ENCODE measurements at places on chromosomes 12 and 14. TPM values are rescaled to one million over a fixed set of nuclear protein-coding genes. Genes with fewer than 3 reads are reported as not detected.

GRCh38 chr12:39490500-39491282 lies 47.8 kb upstream of the KIF21A start:
- DNase-seq = no peak

- DNase-seq = no peak
Measured at GRCh38 chr12:49882248-49882850, 21.4 kb downstream of the FAIM2 start.

DNA sequence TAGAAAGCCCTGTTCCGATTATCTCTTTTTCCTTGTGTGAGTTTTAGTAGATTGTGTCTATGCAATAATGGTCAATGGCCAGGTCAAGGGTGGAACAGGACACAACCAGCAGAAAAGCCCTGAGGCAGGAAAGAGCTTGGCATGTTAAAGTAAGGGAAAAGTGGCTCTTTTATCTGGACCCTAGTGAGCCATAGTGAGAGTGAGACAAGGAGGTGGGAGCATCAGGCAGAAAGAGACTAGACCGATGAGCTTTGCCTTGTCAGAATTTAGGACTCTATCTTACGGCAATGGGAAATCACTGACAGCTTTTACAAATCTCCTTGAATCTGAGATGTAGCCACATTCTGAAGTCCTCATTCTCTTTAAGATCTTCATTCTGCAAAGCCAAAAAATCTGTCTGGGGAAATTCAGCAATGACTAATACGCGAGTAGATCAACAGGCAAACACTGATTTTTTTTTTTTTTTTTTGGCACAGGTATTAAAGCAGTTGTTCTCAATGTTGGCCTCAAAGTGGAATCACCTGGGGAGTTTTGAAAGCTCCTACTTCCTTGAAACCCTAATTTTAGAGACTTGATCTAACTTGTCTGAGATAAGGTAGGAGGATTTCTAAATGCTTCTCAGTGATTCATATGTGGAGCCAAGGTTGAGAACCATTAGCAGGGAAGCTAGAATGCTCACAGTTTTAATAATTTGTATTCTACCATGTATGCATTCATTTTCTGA lies 33.9 kb downstream of the TMEM19 start:
- no peak for DNase-seq

DNA sequence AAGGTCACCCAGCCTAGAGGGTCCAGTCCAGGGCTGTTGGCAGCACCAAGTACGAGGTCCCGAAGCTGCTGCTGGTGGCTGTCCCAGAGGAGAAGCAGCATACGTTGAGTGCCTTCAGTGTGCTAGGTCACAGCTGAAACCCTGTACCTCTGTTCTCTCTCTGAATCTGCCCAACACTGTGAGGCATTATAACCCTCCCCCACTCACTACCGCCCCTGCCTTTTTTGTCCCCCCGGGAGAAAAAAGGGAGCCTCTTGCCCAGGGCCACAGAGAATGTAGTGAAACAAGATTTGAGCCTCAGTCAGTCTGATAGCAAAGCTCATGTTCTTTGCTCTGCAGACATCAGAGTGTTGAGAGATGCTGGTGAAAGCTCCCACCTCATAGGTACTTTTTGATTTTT lies 53.4 kb downstream of the PPP2R5C start:
- no peak for DNase-seq

- DNase-seq = no peak
Measured at GRCh38 chr14:32413967-32414640, 85.0 kb downstream of the AKAP6 start.

- DNase-seq = no peak
Measured at GRCh38 chr14:50342221-50343078, 30.3 kb downstream of the DMAC2L start.

DNA sequence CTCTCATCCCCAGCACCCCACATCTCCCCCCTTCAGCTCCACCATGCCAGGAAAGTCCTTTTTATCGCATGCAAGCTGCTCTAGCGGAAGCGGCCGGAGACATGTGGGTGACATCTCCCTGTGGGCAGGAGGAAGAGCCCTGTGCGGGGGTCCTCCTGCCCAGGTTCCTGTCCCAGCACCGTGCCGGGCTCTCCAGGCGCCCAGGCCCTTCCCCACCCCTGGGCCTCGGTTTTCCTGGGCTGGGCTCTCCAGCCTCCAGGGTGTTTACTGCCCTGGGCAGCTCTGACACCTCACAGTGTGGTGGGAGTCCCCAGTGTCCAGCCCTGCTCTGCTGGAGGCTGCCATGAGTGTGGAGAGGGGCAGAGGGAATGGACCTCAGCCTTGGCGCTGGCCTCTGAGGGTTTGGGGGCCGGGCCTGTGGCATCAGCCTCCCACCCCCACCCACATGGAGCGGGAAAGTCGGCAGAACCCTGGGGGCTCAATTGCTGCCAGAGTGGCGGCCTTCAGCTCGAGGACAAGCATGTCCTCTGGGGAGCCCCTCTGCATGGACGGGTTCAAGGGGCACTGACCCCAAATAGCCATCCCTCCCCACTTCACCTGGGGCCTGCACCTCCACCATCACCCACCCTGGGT lies 16.9 kb downstream of the ASPG start:
- no peak for DNase-seq

GRCh38 chr14:101500681-101501080 lies 60.6 kb upstream of the DIO3 start:
- DNase-seq = peak; percentile 60

GRCh38 chr12:82515652-82516051 lies 157.3 kb downstream of the METTL25 start:
- no peak for DNase-seq

DNA sequence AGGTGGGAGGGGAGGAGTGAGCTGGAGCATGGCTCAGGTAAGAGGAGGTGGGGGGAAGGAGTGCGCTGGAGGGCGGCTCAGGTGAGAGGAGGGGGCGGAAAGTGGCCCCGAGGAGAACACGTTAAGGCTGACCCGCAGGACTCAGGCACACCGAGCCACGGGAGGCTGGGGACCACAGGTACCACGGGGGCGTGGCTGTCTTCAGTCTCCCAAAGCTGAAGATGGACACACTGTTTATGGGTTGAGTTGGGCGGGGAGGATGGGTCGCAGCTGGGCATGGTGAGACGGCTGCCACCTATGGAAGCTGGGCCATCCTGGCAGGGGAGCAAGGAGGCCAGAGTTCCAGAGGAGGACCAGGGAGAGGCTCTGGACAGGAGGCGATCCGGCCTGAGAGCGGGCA lies 23.5 kb downstream of the UBR7 start:
- no peak for DNase-seq

DNA sequence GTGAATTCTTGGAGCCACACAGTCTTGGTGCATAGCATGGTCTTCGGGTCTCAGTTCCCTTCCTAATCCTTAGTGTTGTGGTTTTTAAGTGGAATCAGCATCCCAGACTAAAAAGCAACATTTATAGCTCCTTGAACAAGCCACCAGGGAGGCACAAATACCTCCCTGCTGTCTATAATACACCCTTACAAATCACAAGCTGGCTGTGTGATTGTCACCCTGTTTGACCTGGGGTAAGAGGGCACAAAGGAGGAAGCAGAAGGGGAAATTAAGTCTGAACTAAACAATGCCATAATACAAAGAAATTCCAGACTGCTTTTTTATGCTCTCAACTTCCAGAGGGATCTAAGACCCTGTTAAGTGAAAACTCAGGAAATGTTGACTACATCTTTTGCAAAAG lies 7.7 kb upstream of the MMP19 start:
- no peak for DNase-seq

DNA sequence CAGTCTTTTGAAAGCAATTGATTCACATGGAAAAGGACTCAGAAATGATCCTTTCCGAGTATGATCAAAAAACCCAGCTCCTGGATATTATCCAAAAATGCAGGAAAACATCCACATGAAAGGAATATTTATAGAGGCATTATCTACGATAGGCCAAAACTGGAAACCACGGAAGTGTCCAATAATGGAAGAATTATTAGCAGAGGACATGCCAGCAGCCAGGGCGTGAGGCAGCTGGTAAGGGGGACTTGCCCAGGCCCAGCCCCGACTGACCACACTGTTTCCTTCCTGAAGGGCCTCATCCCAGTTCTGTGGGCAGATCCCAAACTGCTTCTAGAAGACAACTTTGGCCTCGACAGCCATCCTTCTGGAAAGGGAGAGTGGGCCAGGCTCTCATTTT lies 20.5 kb downstream of the ACTN1 start:
- DNase-seq = no peak

GRCh38 chr14:61153431-61153830 lies 127.7 kb downstream of the TMEM30B start:
- DNase-seq = no peak

DNA sequence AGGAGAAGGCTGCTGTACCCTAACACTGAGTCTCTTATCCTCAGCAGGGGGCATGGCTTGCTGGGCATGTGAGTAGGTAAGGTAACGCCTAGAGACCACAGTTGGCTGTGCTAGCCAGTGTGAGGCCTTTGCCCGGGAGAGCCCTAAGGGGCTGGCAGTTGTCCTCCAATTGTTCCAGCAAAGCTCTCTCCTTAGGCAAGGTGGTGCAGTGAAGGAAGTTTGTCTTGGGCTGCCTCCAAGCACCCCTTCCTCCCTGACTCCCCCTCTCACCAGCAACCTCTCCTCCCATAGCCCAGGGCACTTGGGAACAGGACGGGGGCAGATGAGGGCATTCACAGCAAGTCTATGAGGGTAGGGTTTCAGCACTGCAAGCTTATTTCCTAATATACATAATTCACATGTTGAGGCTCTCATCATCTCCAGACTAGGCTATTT lies 23.0 kb downstream of the LACRT start:
- DNase-seq = peak; percentile 43

DNA sequence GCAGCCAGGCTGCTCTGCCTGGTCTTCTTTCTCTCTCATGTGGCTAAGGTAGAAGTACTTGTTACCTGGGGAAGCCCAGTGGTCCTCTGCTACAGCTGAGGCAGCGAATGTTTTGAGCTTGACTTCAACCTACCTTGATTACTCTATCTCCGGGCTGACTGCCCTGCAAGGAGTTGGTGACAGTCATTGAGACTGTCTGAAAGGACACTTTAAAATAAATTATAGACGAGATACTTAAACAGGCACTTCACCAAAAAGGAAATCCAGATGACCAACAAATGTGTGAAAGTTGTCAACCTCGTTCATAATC lies 474 bp upstream of the CIT start:
- DNase-seq = no peak

- DNase-seq = no peak
Measured at GRCh38 chr14:20427231-20428009, 8.5 kb downstream of the KLHL33 start.

- no peak for DNase-seq
Measured at GRCh38 chr12:40668099-40668529, 24.1 kb upstream of the CNTN1 start.

GRCh38 chr12:107891967-107892366 lies 117.5 kb downstream of the ASCL4 start:
- no peak for DNase-seq

DNA sequence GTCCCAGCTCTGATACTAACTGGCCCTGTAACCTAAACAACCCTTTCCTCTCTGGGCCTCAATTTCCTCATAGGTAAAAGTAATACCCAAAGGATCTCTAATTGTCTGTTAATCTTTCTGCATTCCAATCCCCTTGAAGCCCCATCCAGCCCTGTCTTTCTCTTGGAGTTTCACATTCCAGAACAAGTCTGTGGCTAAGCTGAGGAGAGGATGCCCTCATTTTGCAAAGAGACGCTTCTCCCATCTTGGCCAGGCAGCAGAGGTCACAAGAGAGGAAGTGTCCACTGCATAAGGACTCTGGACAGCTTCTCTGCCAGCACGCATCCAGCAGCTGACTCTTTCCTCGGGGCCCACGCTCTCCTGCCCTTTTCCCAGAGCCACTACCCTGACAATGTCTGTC lies 263.4 kb upstream of the FKBP4 start:
- no peak for DNase-seq

DNA sequence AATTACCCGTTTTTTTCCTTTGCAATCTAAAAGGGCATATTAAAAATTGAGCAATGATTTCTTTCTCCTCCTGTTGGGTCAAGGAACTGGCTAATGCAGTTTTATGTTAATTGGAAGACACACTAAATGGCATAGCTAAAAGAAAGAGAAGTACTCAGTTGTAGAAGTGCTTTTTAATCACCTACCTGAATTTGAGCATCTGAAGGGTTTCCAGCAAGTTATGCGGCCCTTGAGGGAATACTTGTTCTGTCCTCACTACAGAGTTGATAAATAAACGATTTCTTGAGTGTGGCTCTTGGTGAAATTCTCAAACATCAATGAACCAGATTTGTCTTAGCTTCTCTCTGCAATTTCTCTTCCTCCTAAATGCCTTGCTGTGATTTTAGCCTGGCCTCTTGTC lies 184.1 kb upstream of the RPH3A start:
- DNase-seq = no peak

DNA sequence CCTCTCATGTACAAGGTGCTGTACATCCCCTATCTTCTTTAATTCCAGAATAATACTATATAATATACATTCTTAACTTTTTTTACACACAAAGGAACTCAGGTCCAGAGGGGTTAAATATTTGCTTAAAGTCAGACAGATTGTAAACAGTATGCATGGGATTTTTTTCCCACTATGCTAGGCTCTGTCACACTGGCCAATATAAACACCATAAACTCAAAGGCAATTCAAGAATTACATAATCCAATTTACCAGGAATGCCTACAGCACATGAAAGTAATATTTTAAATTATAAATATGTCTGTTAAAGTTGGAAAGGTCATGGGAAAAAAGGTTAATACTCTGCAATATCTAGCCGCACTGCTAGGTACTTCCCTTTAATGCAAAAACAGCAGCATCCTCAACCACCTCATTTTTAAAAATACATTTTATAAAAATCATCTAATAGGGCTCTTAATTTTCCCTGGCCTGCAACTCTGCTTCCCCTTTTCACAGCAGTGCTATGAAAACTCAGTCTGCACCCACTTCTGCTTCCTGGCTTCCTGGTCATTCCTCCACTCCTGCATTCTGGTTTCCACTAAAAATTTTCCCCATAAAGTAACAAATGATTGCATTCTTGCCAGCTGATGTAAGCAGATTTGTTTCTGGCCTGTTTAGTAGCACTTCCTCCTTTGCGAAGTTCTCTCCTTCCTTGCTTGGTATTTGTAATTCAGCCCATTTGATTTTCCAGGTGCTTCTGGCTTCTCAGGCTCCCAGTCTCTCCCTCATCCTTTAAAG lies 128.1 kb downstream of the ITPR2 start:
- no peak for DNase-seq

DNA sequence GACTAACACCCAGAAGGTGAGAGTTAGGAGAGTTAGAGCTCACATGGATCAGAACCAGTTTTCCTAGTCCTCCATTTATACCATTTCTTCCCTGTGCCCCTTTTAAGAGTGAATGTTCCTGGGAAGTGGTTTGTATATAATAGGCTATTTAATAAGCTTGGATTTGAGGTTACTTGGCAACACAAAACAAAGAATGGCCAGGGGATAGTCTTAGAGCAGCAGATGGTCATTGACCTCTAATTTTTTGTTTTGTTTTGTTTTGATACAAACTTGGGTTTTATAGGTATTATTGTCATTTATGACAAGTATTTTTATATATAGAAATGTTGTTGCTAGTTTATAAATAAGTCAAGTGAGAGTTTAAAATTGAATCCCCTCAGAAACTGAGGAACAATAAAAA lies 35.8 kb downstream of the VEZT start:
- no peak for DNase-seq

- DNase-seq = no peak
Measured at GRCh38 chr14:70902184-70902583, 5.1 kb upstream of the PCNX1 start.

- peak; percentile 59 for DNase-seq
Measured at GRCh38 chr14:94370524-94370910, 17.9 kb downstream of the SERPINA1 start.

The SOAT2 gene
- total RNA-seq = not detected

The RERG gene
- 15.9 TPM for total RNA-seq

The LRP1-AS gene
- not detected for total RNA-seq

The GCN1 gene
- 97.0 TPM for total RNA-seq

The MCRS1 gene
- 35.1 TPM for total RNA-seq

The RBP5 gene
- total RNA-seq = 1.1 TPM

The GPR137C gene
- total RNA-seq = 0.13 TPM

The BIN2 gene
- total RNA-seq = 14.4 TPM

The APEX1 gene
- total RNA-seq = 118 TPM

The TMEM179 gene
- not detected for total RNA-seq
